NCI-H524 treated with DMSO at 0.1 percent for 48 hours (cell line): ENCODE measurements at places on chromosomes 11 and 22.
A peak's percentile ranks its signal among the peaks of the same experiment; 100 is the strongest.

DNA sequence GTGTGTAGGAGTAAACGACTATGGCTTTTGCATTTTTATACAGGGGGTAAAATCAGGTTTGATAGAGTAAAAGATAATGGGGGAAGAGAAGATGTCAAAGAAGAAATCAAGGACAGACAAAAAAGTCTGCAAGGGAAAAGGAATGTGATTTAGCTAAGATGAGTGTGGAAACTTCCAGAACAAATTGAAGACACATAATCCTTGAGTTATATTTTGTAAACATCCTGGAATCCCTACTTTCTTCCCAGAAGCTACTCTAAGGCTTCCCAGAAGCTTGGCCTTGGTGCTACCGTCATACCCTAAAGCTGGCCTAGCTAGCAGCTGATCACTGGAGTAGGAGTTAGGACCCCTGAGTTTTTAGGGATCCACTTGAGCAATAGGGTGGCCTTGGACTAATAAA, 82.4 kb downstream of the BLID start:
- no peak for DNase-seq

GRCh38 chr22:48736593-48737460, 1090.8 kb downstream of the BRD1 start:
- DNase-seq = no peak

DNA sequence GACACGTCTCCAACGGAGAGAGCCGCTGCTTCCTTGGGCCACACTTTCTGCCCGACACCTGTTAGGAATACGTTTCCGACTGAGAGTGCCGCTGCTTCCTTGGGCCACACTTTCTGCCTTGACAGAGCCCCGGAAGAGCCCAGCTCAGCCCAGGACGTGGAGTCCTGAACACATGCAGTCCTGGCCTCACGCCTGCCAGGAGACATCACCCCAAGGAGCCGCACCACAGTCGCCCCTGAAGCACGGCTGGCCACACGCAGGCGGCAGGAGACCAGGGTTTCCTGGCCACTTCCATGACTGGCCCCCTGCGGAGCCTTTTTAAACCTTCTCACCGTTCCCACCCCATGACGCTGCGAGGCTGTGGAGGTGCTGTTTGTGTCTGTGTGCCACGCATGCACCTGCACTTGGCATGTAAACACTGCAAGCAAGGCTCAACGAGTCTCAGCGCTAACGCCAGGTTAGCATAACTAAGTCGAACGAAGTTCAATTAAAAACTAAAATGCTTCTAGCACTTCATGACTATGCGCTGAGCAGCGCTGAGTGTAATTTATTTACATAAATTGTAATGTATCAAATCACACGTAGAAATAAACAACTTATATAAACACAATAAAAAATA, 8.8 kb downstream of the TOLLIP start:
- no peak for DNase-seq

DNA sequence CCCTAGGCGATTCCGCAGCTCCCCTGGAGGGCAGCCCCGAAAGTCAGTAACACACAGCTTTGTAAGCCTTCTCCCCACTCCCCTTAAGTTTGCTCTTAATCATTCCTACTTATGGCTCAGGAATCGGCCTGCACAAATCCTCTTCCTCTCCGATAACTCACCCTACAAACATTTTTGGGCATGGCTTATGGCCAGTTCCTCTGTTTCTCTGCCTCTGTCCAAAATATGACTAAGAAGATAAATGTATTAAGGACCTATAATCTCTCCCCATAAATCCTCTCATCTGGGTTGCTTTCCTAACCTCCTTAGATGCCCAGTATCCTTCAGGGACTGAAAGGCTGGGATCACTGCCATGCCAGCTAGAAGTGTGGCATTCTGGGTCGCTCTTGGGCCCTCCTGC, 41.0 kb downstream of the PAMR1 start:
- DNase-seq = no peak

DNA sequence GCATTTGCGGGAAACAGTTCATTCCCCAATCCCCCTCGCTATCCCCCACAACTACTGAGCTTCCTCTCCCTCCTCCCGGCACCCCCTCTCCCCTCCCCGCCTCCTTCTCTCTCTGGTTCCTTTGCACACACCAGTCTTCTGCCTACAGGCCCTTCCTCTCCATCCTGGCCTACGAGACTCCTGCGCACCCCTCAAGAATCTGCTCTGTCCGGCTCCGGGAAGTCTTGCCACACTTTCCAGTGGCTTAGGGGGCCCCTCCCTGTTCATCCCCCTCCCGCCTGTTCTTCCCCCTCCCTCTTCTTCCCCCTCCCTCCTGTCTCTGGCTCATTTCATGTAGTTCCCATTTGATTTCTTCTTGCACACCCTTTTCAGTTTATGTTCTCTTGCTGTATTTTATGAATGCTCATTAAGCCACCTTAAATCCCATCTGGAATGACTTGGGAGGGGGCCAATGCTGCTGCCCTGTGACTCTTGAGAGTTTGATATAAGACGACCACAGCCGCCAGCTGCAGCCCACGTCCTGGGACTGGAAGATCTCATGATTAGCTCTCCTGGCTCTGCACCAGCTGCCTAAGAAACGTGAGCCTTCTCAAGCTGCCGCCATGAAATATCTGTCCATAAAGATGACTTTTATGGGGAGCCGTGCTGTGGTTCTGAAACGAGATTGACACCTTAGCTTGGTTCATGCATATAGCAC, 50.9 kb downstream of the RPS6KA4 start:
- peak; percentile 97 for DNase-seq
